ENCODE measurements at places on chromosomes 3 and 15.

- no peak for DNase-seq
Measured at GRCh38 chr15:78922527-78922926, 22.3 kb downstream of the CTSH start.

DNA sequence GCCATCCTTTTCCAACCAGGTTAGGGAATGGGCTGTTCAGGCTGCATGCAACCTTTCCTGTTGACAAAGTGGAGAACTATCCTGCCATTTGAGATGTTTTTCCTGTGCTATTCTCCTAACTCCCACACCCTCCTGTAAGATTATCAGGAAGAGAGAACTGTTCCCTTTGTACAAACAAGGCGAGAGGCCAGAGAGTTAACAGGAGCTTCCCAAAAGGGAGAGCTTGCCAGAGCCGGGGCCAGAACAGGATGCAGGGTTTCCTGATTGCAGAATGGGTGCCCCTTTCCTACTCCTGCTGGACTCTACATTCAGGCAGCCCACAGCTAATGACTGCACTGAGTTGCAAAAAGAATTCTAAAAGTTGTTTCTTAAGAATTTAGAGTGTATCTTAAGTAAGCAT, 17.1 kb downstream of the PML start:
- no peak for DNase-seq

- no peak for DNase-seq
Measured at GRCh38 chr15:26051761-26052675, 188.9 kb upstream of the ATP10A start.

- no peak for DNase-seq
Measured at GRCh38 chr3:100024520-100025303, 89.6 kb downstream of the FILIP1L start.

DNA sequence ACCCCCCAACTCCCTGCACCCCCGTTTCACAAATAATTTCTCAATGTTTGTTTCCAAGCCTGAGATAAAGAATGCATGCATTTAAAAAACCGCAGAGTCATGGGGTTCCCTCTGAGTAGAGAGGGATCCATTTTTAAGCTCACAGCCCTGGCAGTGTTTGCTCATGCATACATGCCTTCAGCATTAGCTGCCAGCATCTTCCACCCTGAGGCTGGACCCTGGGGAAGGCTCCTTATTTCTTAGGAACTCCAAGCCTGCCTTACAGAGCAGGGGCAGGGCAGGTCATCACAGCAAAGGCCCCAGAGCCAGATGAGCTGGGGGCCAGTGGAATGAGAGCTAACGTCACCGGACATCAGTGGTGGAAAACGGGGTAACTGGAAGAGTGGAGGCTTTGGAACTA, 31.3 kb downstream of the TLE3 start:
- no peak for DNase-seq

DNA sequence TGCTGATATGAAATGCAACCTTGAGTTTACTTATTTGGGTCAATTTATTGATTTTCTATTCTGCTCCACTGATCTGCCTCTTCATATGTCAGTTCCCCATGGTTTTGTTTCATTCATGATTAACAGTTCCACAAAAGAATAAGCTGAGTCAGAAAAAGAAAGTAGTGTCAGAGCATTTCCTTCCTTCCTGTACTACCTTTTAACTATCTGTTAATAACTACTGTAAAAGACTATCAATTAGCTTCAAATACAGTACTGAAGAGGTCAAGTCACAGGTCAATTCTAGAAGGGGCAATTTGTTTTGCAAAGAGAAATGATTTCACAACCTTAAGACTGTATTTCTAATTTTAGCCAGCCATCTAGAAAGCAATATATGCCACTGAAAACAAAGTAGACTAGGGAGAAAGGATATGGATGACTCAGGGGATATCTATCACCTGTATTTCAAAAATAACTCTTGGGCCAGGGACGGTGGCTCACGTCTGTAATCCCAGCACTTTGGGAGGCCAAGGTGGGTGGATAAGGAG, 129.5 kb downstream of the TFDP2 start:
- no peak for DNase-seq

DNA sequence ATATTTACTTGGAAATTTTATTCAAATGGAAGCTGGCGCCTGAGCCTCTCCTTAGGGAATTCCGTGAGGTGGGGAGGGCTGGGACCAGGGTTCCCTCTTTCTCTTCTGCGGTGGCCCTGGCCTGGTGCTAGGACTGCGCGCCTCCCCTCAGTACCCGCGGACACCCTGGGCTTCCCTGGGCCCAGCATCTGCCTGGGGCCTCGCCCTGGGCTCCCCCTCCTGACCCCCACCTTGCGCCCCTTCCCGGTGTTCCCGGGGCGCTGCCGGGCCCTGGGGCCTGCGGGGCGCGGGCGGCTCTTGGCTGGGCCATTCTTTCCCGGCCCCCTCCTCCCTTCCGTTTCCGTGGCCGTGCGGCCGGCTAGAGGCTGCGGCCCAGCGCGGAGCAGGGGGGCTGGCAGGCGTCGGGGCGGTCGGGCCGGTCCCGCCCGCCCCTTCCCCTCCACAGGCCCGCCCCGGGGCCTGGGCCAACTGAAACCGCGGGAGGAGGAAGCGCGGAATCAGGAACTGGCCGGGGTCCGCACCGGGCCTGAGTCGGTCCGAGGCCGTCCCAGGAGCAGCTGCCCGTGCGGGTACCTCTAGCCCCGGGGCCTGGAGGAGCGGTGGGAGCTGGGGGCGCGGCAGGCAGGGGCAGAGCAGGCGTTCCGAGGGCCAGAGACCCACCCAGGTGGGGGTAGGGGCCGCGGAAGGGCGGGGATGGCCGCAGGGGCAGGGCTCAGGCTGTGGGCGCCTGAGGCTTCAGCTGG, at the start of gene FES:
Gene FES (plus strand): TSS at position 529 of the 743 bp plus-strand sequence. CDS start 542 bp downstream, outside the sequence.
- no peak for DNase-seq

GRCh38 chr3:111848778-111849177, 10.3 kb upstream of the PHLDB2 start:
- DNase-seq = no peak

GRCh38 chr3:25568525-25569078, 96.1 kb downstream of the TOP2B start:
- no peak for DNase-seq

GRCh38 chr15:29675791-29676301, 146.4 kb downstream of the TJP1 start:
- no peak for DNase-seq

DNA sequence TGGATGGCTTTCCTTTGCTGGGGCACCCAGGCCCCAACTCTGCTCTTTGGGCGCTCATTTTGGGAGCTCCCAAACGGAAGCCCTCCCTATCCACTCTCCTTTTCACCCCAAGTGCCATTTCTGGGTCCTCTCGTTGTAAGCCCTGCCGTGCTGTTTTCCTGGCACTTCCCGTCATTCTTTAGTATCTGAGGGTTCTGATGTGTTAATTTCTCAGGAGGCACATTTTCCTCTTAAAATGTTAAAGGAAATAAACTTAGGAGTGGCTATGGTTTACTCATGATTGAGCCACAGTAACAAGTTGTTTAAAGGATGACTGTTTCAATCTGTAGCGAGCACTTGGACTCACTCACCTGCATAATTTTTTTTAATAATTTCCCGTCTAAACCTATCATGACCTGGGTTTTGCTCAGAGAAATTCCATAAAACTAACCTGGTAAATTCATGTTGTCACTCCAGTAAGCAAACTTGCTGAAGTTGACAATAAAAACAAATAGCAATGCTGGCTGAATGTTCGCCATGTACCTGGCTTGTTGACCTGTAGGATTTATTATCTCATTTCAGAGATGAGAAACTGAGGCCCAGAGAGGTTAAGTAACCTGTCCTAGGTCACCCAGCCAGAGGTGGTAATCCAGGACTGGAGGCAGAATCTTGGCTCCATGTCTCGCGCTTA, 10.6 kb downstream of the ALDH1A3 start:
- no peak for DNase-seq

GRCh38 chr3:36900474-36901443, 44.1 kb downstream of the TRANK1 start:
- no peak for DNase-seq

DNA sequence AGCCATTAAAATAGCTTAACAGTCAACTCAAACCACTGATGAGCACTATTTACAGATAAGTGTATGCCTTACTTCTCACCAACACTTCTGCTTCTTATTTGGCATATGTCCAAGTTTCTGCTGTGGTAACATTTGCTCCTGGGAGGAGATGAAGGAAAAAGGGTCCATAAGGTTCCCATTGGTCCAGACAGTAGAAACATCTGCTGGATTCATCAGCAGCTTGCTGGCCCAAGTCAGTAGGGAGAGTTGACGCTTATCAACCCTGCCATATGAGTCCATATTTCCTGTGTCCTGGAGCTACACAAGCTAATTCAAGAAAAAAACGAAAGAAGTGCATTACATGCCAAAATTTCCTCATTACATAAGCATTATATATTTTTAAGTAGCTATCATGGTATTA, 824.5 kb downstream of the CADM2 start:
- no peak for DNase-seq

GRCh38 chr3:166420071-166420470, 582.8 kb upstream of the BCHE start:
- DNase-seq = no peak

- no peak for DNase-seq
Measured at GRCh38 chr3:2589336-2589969, 490.8 kb downstream of the CNTN4 start.

GRCh38 chr15:27249046-27249759, 278.2 kb downstream of the GABRG3 start:
- no peak for DNase-seq

DNA sequence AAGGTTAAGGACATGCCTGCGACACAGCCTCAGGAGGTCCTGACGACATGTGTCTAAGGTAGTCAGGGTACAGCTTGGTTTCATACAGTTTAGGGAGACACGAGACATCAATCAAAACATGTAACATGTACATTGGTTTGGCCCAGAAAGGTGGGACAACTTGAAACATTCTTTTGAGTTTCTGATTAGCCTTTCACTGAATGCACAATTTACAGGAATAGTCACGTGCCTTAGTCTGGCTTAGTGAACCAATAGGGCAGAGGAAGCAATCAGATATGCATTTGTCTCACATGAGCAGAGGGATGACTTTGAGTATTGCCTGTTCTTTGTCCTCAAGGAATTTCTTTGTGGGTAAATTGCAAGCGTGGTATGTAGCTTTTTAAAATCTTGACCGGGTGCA, 24.5 kb upstream of the HDAC11 start:
- no peak for DNase-seq

DNA sequence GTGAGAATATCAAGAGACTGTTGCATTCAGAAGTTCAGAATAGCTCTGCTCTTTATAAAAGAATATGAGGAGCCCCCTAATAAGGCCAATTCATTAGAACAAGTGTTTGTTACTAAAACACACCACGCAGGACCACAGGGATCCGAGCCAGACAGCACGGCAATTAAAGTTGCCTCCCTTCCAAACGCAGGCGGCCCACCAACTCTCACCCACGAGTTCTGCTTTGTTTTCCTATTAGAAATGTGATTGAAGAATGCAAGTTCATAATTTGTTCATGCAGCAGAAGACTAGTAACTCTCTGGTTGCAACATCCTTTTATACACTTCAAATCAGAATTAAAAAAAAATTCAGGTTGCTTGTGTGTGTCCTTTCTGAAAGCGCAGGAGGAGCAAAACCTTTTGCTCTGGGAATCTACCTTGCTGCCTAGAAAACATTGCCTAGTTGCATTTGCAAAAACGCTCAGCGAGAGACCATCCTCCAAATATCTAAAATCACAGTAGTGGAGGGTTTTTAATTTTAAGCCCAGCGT, 1044.1 kb upstream of the NR2F2 start:
- no peak for DNase-seq

DNA sequence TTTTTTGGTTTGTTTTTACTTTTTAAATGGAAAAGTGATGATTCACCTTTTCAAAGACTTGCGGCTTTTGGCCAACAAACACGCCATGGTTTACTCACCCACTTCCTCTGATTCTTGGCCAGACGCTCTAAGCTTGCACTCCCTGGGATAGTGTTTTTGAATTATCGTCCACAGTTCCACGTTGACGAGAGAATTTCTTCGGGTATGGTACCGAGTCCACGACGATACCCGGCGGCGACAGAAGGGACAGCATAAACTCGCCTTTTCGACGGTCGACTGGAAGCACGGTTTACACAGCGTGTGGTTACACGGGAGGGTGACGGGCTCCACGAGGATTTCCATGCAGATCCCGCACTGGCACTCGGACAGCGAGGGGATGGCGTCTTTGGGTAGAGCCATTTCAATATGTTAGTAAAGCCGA, 783 bp downstream of the RNF168 start:
- DNase-seq = peak; percentile 19

DNA sequence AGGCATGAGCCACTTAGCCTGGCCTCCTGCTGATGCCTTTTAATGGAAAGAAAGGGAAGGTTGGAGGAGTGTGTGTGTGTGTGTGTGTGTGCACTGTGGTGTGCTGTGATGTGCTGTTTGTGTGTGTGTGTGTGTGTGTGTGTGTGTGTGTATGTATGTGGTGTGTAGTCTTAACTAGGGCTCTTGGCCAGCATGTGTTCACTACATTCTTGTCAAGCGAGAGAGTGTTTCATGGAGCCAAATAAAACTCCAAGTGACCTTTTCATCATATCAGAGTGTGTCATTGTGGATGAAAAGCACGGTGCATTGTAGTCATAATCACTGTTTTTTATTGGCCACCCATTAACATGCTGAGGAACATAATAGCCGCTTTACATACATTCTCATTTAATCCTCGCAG, 30.8 kb upstream of the BHLHE40 start:
- no peak for DNase-seq

DNA sequence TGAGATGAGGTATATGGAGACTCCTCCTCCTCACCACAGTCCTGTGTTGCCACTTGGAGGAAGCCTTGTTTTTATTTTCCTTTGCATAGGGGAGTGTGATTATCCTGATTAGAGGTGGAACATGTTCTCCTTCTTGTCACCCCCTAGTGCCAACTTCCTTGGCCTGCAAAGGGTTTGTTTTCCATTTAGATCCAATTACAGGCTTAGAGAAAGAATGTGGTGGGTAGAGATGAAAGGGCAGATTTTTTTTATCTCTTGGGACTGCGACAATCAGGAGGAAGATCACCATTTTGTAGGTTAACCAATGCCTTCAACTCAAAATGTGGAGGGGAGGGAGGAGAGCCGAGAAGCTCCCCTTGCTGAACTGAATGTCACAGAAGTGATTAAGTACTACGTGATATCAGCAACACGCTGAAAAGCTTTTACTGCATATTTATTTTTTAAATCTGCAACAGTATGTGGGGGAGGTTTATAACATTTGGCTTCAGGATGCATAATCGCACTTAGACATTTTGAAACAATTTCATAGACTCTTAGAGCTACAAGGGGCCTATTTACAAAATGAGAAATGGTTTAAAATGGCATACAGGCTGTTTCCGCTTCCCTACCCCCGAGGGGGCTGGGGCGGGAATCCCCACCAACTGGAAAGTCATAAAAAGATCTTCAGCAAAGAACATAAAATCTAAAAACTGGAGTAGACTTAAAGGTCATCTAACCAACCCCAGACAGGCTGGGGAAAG, 2.4 kb downstream of the LMCD1 start:
- no peak for DNase-seq

DNA sequence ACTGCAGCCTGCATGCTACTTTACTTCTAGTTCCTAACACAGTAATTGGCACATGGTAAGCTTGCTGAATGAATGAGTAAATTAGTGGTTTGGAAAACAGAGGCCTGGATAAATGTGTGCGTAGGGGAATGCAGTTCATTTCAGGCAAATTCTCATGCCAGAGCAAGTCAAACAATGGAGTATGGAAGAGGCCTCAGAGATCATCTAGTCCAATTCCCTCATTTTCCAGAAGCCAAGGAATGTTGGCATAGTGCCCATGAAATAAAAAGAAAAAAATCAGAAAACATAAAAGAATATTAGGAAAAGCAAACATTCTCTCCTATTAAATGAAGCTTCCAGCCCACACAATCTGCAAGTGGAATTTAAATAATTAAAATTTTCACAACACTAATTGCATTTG, 92.4 kb downstream of the MB21D2 start:
- no peak for DNase-seq

- DNase-seq = no peak
Measured at GRCh38 chr3:13683772-13684171, 134.8 kb downstream of the FBLN2 start.

GRCh38 chr3:127141921-127142730, 50.8 kb upstream of the PRR23E start:
- DNase-seq = no peak
